ENCODE measurements at places on chromosomes 4 and X.

GRCh38 chr4:48974979-48975640 lies 11.0 kb upstream of the CWH43 start:
- no peak for DNase-seq

DNA sequence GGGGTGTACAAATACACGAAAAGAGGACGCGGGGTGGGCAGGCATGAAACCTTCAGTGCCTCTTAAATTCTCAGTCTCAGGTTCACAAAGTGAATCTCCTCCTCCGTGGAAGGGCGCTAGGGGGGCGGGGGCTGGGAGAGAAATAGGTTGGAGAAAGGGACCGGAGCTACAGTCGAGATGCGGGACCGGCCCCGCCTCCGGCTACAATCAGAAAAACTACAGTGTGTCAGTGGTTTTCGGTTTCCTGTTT lies 3.4 kb downstream of the MAML3 start:
- DNase-seq, result no peak

DNA sequence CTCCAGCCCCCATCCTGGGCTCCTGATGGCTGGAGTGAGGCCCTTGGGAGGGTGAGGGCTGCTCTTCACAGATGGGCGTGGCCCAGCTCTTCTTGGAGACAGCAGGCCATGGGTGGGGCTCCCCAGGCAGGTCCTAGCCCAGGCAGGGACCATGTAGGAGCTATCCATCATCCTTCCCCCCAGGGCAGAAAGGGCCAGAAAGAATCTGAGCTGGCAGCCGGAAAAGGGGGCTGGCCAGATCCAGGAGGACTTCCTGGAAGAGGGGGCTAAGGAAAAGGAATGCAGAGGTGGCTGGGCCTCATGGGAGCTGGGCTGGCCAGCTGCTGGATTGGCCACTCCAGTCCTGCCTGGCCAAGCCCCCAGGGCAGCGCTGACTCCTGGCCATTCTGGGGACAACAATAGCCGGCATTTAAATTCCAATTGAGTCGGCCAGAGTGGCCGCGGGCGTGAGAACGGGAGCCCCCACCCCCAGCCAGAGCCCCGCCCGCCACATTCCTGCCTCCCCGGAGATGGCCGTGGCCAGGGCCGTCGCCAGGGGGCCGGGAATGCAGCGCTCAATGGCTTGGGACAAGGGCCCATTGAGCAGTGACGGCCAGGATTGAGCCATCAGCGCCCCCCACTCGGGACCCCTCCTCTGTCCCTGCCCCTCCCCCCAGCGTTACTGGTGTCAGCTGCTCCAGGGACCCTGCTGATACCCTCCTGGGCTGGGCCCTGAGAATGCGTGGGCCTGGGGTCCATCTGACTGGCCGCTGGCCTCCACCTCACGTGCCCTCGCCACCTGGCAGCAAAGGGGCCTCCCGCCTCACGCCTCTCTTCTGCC lies 15.1 kb upstream of the FGFR3 start:
- DNase-seq, result no peak

DNA sequence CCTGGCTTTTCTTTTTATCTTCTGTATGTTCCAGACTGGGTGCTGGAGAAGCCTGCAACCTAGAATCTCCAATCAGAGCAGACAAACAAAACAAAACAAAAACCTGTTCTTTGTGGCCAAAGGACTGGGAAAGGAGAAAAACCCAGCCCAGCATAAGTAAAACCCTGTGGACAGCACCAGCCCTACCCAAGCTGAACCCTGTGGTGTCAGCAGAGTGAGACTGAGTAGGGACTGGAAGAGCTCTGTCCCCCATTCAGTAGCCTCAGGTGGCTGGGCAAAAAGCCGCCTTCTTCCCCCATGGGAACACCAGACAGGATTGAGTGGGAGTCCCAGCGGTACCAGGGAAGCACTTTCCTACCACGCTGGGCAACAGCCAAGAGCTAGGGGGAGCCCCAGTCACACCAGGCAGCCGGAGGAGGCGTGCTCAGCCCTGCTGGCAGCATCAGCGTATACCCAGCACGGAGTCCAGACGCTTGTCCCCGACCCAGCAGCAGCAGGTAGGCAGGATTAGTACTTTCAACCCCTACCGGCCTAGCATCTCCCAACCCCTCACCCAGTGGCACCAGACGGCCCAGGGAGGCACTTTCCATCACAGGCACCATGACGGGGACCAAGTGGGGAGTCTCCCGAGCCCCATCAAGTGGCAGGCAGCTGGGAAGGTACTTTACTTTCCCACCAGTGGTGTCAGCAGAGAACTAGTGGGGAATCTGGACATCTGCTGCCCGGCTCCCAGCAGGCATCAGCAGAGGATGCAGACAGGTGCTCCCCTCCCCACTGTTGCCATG lies 8.6 kb upstream of the JADE3 start:
- DNase-seq, result peak; percentile 78

- no peak for DNase-seq
Measured at GRCh38 chrX:29662759-29663503, 552.4 kb upstream of the MAGEB2 start.

DNA sequence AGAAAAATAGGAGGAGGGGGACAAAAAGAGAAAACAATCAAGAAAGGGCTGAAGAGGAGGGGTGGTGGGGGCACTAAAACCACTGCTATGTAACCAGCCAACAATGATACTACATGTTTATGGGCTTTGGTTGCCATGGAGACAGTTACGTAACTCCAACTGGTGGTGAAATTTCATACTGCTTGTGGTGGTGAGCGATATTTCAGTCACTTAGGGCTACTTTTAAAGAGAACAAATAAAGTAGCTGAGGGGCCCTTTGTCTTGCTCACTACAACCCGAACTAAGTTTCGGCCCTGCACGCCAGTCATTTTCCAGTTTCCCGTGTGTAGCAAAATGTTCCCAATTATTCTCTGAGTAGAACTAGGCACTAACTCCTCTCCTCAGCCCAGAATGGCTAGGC lies 275.2 kb upstream of the EDA2R start:
- no peak for DNase-seq

GRCh38 chr4:183591301-183591700 lies 67.7 kb downstream of the RWDD4 start:
- no peak for DNase-seq

DNA sequence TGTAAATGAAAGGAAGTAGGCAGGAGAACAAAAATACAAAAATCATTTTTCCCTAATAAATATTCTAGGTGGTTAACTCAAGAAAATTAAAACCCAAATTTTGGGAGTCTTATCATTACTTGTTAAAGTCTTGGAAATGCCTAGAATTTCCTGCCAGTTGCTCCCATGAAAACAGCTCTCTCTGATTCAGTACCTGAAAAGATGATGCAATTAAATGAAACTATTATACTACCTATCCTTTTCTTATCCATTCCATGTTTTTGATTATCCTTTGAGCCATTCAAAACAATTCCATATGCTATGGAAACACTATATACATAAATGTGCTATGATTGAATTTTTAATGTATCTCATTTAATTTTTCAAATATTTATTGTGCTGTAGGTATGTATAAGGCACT lies 50.5 kb upstream of the AMELX start:
- no peak for DNase-seq

All from COR-L47 (cell line).